ENCODE measurements at places on chromosomes 3 and 15. TPM values are rescaled to one million over a fixed set of nuclear protein-coding genes. Genes with fewer than 3 reads are reported as not detected.
A peak's percentile ranks its signal among the peaks of the same experiment; 100 is the strongest.

Gene MYO9A
- 111 TPM for total RNA-seq

DNA sequence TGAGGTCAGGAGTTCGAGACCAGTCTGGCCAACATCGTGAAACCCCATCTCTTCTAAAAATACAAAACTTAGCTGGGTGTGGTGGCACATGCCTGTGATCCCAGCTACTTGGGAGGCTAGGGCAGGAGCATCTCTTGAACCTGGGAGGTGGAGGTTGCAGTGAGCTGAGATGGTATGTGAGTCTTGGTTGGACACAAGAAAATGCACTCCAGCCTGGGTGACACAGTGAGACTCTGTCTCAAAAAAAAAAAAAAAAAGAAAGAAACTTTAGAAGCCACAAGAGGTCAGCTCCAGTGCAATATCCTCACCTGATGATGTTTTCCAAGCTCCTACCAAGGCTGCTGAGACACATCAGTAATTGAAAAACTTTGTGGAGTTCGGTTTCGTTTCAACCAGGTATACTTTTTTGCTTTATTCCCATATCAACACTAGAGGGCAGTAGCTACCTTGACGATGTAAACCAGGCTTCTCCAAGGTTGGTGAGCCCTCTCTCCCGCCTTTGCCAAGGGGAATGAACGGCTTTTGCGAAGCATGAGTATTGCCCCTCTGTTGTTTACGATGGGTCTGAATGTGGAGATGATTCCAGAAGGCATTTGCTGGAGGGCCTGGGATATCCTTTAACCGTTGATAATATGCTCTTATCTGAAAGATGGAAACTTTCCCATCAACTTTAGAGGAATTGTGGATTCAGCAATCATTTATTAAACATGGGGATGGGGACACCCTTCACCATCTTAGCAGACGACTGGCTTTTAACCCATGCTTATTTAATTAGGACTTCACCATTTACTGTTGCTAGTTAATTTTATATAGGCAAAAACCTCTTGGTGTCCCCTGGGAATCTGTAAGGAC is 202.8 kb downstream of the SV2B start:
- peak; percentile 33 for DNase-seq

DNA sequence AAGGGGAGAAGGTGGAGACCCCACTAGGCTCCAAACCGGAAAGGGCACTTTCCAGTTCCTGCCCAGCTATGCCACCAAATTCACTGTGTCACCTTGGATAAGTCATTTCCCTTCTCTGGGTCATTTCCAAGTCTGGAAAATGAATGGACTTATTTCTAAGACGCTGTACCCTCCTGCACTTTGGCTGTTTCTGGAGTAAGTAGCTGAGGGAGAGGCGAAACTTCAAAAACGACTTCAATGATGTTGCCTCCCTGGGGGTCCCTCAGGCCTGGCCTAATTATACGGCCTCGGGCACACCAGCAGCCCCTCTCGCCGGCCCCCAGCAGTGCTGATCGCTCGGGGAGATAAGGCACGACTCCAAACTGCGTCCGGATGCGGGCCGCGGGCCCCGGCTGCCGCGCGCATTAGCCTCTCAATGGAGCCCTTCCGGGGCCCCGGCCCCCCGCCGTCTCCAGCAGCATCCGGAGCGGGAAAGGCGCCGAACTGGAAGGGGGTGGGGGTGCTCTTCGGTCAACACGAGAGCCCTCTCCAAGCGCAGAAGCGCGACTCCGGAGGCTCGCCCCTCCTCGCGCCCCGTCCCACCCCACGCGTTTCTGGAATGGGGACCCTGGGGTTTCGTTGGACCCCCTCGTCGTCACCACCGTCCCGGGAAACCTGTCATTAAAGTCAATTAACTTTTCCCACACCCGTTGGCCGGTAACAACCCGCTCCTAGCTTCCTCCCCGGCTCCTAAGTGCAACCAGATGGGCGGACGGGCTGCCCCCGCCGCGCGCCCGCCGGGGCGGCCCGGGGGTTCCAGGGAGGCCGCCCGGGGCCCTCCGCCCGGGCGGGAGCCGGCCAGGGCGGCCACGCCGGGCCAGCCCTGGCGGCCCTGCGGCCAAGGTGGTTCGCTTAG is 4.8 kb downstream of the HES1 start:
- DNase-seq = peak; percentile 36

Gene ANKRD63
- not detected for total RNA-seq

Gene PATL2
- not detected for total RNA-seq

GRCh38 chr3:2810723-2811122 is 299.5 kb downstream of the IL5RA start:
- no peak for DNase-seq

DNA sequence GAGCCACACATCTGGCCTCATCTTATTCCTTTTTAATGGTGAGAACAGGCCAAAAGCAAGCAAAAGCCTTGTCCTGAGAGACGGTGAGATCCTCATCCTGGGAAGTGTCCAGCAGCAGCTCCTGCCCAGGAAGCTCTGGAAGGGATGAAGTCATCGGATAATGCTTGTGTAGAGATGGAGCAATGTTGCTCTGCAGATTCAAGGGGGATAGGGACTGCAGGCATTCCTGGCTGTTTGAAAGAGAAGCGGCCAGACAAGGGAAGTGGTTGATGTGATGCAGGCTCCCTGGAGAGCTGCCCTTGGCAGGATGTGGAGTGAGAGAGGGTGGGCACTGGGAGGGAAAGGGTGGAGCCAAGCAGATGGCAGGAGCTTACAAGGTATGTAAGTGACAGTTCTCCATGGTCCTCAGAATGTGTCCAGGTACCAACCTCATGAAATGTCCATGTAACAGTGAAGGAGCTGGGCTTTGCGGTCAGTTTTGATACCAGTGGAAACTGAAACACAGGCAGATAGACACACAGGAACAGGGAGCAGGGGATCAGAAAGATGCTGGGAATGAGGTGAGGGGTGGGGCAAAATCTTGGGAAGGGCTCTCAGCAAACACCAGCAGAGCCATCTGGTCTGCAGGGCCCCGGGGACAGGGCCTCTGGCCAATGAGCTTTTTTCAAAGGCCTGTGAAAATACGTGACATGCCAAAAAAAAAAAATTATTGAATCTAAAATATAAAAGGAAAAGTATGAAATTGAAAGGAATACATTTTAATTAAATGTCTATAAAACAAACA is 32.2 kb upstream of the LACTB start:
- peak; percentile 58 for DNase-seq

DNA sequence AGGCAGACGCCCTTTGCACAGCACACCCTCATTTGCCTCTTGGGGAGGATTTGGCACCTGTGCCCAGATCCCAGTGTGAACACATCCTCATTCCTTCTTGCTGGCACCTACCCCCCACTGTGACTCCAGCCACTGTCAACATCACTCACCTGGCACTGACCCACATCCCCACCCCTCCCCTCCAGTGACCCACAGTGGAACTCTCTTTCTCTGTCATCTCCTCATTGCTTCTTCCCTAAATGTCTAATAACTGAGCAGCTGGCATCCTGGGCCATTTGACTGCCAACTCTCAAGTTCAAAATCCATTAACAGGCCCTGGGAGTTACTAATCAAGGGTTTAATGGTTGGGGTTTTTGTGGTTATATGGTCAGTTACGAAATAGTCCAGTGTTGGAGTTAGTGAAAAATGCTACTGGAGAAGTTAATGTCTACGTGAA is 14.4 kb downstream of the SNAPC5 start:
- no peak for DNase-seq

DNA sequence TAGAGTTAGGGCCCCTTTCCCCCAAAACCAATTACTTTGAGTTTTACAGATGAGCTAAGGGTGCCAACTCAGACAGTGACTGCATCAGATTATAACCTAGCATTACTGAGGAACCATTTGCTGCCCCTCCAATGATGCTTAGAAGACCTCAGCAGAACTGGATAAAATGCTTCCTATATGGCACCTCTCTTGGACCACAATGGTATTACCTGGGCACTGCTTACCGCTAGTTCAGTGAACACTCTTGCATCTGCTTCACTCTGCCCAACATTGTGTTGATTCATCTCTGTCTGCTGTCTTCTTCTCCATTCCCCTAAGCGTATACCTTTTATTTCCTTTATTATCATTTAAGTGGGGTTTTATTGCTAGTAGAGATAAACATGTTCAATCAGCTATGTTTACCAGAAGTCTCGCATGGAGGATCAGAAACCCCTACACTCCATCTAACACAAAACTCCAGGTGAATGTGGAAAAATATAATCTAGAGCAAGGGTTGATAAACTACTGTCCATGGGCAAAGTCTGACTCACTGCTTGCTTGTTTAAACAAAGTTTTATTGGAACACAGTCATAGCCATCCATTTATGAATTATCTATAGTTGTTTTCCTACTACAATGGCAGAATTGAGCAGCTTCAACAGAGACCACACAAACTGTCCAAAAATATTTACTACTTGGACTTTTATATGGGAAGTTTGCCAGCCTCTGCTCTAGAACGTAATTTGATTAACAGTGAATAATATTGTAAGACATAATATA is 100.2 kb upstream of the PTX3 start:
- DNase-seq = no peak

GRCh38 chr3:30984855-30985749 is 90.6 kb upstream of the GADL1 start:
- no peak for DNase-seq

- no peak for DNase-seq
Measured at GRCh38 chr15:54567408-54568035, 589.3 kb downstream of the UNC13C start.

- DNase-seq = no peak
Measured at GRCh38 chr15:99645951-99646350, 80.2 kb downstream of the MEF2A start.

GRCh38 chr3:50044976-50045375 is 43.7 kb upstream of the RBM5 start:
- DNase-seq = no peak

DNA sequence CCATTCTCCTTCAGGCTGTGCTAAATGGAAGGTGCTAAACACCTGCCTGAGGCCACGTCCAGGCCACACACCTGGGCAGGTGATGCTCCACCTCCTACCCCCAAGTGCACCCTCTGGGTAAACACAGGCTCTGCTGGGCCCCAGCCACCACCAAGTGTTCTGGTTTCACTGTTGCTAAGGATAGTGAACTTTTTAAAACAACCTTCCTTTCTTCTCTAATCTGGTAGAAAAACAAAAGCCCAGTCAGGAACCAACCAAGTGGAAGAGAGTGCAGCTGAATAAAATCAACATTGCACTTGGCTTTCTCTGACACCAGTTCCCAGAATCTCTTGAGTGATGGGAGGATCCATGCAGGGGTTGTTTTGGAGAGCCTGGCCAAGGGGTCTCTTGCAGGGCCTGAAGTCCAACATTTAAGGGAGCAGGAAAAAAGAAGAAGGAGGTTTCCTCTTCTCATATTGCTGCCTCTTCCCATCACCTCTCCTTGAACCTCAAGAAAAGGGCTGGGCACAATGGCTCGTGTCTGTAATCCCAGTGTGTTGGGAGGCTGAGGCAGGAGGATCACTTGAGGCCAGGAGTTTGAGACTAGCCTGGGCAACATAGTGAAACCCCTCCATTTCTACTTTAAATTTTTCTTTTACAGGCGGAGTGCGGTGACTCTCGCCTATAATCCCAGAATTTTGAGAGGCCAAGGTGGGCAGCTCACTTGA is 26.2 kb upstream of the ATP13A3 start:
- no peak for DNase-seq

DNA sequence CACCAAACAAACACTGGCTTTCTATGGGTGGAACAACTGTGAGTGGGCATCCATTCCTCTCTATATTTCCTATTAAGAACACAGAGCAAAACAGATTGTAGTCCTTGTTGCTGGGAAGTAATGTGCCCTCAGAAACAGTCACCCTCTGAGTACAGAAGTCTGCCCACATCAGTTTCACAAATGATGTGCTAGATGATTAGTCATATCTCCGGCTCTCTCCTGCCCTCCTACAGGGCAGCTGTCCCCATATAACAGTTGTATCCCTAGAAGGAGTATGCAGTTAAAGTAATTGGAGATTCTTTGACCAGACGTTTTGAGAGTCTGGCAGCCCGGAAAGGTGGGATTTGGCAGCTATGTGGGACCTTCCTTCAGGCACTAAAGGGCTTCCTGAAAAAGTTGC is 159.9 kb downstream of the APBA2 start:
- no peak for DNase-seq

DNA sequence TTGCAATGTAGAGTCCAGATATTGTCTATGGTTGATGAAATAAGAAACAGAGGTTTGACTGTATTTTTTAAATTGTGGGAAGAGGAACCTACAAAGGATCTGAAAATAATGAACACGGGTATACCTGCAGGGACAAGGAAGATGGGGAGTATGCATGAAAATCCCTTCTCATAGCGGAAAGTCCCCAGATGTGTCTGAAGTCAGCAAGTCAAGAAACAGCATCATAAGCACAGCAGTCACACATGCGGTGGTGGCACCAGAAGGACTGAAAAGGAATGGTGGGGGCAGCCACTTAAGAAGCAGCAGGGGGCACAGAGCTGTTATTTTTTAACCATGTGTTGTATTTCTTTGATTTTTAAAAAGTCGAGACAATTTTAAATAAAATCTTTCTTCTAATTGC is 4.7 kb downstream of the MRPS11 start:
- no peak for DNase-seq

- DNase-seq = no peak
Measured at GRCh38 chr15:52080706-52081392, 31.7 kb downstream of the BCL2L10 start.

Gene IL16
- 0.27 TPM for total RNA-seq

GRCh38 chr3:196288141-196288460 is 575 bp upstream of the PCYT1A start:
- DNase-seq = no peak

- no peak for DNase-seq
Measured at GRCh38 chr15:31211353-31211752, 109.8 kb upstream of the TRPM1 start.

Gene PSTPIP1
- total RNA-seq = 12.4 TPM

GRCh38 chr3:132445817-132446216 is 28.5 kb downstream of the DNAJC13 start:
- no peak for DNase-seq

GRCh38 chr15:62896969-62897486 is 145.5 kb upstream of the TPM1 start:
- no peak for DNase-seq

DNA sequence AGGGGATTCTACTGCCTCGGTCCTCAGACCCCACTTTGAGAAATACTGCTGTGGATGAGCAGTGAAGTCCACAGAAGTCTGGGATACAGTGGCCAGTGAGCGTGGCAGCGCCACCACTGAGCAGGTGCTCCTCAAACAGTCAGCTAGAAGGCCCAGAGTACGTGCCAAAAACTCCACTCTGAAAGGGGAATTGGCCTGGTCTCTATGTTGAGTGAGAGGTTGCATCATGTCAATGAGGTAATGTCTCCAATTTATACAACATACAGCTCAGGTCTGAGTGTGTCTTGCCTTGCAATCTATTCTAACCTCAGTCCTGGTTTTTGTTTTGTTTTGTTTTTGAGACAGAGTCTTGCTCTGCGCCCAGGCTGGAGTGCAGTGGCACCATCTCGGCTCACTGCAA is 53.3 kb upstream of the ETV5 start:
- DNase-seq = no peak

Gene VIPR1
- not detected for total RNA-seq

Gene LRRIQ4
- 0.29 TPM for total RNA-seq

GRCh38 chr3:50165910-50166538 is 10.9 kb downstream of the SEMA3F start:
- no peak for DNase-seq

DNA sequence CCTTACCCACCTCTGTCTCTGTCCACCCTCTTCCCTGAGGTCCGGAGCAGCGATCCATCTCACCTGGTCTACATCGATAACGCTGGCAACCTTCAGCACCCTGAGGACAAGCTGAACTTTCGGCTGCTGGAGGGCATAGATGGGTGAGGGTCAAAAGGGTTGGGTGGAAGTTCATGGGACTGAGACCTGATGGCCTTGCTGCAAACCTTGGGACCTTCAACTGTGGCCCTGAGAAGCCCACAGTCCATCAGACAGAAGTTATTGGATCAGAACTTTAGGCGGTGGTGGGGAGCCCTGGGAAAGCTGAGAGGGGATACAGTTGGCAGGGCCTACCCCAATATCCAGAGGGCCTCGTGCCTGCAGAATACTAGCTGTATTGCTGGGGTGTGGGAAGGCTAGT is 50.5 kb downstream of the POMGNT2 start:
- DNase-seq = no peak

Data from glutamatergic neuron (in vitro differentiated cells).